Activated T-cell treated with anti-CD3 and anti-CD28 coated beads, Interleukin-2, amount 50 U/mL, for 72 hours (primary cell): ENCODE measurements at places on chromosomes 7 and 10. TPM values are rescaled to one million over a fixed set of nuclear protein-coding genes. Genes with fewer than 3 reads are reported as not detected.

The HHEX gene
- total RNA-seq: 0.34 TPM

The SPDYE11 gene
- not detected for total RNA-seq

The SEMA3D gene
- 0.24 TPM for total RNA-seq

The ETV1 gene
- total RNA-seq: 1.1 TPM

The AKR1D1 gene
- total RNA-seq: not detected

The JAKMIP3 gene
- 2.7 TPM for total RNA-seq

The KLF14 gene
- 0.09 TPM for total RNA-seq

The SYNPO2L gene
- not detected for total RNA-seq

The EGR2 gene
- total RNA-seq: 76.7 TPM

The GRID2IP gene
- 0.29 TPM for total RNA-seq
